Stimulated activated CD8-positive, alpha-beta memory T cell treated with anti-CD3 and anti-CD28 coated beads, Interleukin-7, amount 100 ng/mL, for 48 hours (primary cell): ENCODE measurements at places on chromosomes 5 and 9.

DNA sequence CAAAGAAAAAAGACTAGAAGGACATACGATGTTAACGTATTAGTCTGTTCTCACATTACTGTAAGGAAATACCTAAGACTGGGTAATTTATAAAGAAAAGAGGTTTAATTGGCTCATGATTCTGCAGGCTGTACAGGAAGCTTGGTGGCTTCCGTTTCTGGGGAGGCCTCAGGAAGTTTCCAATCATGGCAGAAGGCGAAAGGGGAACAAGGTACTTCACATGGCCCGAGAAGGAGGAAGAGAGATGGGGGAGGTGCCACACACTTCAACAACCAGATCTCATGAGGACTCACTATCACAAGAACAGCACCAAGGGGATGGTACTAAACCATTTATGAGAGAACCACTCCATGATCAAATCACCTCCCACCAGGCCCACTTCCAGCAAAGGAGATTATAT, 110.1 kb downstream of the CARTPT start:
- DNase-seq, result no peak

DNA sequence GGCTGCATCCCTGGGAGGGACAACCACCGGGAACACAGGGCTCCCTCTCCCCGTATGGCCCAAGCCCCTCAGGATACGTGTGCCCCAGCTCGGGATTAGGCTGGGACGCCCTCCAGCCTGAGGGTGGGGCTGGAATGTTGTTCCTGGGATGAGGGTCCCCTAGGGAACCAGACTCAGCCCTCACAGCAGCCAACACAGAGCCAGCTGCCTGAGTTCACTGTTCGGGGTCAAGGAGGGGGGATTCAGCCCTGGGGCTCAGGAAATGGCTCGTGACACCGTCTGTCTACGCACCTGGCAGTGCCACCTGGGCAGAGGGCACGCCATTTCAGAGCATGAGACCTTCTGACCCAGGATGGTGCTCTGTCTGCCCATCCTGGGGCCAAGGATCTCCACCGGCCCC, 8.9 kb downstream of the RNF44 start:
- DNase-seq, result no peak

DNA sequence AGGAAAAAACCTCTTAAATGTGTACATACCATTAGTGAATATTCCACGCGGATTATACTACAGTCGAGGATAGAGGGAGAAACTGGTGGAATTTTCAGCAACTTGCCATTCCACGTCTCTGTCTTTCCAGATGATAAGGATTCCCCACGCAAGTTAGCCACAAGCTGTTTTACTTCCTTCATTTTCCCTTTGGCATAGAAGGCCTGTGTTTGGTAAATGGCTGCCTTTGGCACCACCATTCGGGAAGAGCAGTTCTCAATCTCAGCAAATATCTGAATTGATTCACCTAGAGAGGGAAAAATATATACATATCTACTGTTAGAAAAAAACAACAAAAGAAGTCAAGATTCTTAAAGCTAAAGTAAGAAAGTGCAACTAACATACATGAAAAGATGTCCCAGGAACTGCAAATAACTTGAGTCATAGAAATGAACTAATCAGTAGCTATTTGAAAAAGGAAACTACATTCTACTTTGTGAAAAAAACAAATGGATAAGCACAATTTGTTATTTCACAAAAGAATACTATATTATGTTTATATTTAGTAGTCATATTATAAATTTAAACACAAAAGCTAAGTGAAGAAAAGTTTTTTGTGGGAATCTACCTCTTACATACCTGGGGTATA, 8.1 kb downstream of the ARRDC3 start:
- DNase-seq, result no peak

GRCh38 chr5:119011186-119011585, 22.8 kb upstream of the DTWD2 start:
- no peak for DNase-seq

DNA sequence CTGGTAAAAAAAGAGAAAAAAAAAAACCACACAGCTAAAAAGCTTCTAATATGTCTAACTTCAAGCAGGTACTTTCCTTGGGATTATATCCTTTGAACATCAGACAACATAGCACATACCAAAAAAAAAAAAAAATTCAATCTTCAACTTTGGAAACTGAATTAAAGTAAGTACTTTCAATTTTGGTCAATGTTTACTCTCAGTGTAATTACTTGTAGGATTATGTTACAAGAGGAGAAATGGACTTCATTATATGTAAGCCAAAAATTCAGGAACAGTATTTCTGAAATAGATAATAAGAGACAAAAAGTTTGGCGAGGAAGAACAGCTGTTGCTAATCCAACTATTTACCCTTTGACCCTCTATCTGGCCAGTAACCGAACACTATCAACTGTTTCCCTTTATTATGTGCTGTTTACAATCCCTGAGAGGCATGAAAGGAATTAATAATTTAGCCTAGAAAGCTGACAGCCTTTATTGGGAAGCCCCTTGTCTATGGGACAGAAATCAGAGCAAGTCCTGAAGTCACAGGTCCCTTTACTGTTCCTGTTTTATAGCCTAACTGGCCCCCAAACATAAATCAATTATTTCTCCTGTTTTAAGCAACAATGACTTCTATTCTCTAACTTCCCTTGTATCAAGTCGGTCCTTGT, 46.6 kb downstream of the NR6A1 start:
- no peak for DNase-seq

- no peak for DNase-seq
Measured at GRCh38 chr5:493758-494157, 30.5 kb downstream of the SLC9A3 start.

- DNase-seq, result no peak
Measured at GRCh38 chr9:15262581-15262980, 44.4 kb downstream of the TTC39B start.

- no peak for DNase-seq
Measured at GRCh38 chr5:133664422-133664821, 52.1 kb upstream of the FSTL4 start.

GRCh38 chr5:177290816-177291596, 12.5 kb downstream of the RAB24 start:
- no peak for DNase-seq

DNA sequence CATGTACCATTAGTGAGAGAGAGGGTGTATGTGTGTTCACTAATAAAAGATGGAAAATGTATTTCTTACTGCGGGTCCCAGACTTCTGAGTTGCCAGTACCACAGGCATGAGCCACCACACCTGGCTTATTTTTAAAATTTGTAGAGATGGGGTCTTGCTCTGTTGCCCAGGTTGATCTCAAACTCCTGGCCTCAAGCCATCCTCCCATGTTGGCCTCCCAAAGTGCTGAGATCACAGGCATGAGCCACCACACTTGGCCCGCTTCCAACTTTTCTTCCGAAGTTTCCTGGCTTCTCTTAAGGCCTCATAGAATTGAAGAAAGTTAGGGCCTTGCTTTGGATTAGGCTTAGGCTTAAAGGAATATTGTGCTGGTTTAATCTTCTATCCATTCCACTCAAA, 40.4 kb upstream of the F2RL2 start:
- no peak for DNase-seq

GRCh38 chr5:33401482-33402390, 39.0 kb upstream of the TARS1 start:
- DNase-seq, result no peak

DNA sequence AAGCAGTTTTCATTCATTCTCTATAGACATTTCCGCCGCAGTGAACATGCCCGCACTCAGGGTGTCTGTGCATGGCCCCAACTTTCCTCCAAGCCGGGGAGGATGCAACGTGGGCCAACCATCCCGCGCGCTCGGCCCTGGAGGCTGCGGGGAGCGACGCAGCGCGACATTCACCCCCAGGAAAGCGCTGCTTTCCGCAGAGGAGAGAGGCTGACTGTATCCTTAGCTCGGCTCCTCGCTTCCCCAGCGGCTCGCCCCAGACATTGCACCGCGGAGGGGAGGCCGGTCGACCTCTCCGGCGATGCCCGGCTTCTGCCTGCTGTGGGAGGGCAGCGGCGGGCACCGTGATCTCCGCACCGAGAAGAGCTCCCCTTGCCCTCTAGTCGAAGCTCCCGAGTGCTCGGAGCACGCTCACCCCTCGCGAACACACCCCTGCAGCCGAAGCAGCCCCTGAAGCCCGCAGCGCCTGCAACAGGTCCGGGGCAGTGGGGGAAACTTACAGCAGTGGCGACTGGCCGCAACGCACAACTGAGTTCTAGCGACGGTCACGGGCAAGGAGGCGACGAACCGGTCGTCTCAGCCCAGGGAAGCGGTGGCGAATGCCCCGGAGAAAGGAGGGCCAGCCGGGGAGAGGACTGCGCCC, 600 bp downstream of the ENC1 start:
- DNase-seq, result no peak

DNA sequence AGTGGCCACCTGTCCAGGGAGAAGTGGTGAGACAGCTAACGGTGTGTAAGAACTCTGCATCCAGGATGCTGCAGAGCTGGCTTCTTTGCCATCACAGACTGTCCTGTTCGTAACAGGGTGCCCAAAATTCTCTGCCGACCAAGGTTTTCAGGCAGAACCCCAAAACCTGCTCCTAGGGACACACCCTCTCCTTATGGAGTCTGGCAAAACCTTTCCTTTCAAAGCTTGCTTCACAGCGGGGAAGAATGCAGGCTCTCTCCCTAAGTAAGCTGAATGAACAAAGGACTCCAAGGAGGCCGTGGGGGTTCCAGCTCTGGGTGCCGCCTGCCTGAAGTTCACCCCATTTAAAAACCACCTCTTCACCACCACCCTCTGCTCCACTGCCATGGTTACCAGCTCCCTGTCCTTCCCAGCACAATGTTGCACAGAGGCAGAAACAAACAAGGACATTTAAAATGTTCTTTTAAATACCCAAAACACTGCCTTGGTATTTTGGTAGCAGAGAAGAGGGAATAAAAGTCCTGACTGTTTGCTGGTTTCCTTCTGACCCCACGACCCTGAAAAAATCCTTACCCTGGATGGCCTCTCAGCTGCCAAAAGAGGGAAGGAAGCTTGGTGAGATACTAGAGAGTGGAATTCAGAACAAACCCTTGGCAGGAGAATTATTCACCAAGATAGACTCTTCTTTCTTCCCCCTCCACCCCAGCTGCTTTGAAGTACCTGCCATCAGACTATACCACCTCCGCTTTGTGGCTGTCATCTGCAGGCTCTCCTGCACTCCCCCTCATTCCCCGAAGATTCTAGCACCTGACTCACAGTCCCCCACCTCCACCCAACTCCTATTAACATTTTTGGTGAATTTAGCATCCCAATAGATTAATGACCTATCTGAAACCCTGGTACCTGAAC, 7.1 kb upstream of the KLF9 start:
- DNase-seq, result no peak

- DNase-seq, result no peak
Measured at GRCh38 chr5:73821003-73821402, 195.0 kb downstream of the ARHGEF28 start.

GRCh38 chr9:83459830-83460229, 78.4 kb downstream of the FRMD3 start:
- DNase-seq, result no peak

DNA sequence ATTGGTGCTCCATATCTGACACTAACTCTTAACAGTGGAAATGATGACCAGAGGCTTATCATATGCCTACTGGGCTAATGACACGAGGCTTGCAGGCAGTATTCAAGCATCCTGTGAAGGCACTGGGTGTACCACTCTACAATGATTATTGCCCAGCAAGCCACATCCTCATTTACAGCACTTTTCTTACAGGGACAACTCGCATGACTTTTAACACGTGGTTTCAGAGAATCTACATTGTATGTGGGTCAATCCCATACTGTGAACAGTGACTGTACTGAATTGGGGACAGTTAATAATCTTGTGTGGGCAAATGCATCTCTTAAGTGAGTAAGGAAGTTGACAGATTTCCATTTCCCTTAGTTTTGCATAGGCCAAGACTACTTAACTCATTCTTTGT, 260.0 kb downstream of the TRPM3 start:
- no peak for DNase-seq

GRCh38 chr5:111545031-111545430, 32.7 kb upstream of the STARD4 start:
- DNase-seq, result no peak

GRCh38 chr9:83287021-83287420, 224.1 kb upstream of the RASEF start:
- DNase-seq, result no peak

DNA sequence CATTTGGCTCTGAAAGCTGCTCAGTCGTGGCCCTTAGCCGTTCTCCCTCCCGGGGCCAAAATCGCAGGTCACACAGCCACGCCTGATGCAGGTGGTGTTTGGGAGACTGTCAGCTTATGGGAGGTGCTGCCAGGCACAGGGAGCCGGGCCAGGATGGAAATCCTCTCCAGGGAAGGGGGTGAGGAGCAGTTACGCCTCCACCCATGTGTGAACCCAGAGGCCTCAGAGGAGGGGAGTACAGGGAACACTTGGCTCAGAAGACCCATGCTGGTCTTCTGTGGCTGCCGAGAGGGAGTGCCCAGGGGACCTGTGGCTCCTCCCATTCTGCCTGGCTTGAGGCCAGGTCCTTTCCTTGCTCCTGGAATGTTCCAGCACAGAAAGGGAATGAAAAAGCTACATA, 3.6 kb upstream of the OLFM1 start:
- DNase-seq, result no peak

GRCh38 chr5:138370537-138370936, 18.1 kb downstream of the KDM3B start:
- DNase-seq, result no peak

DNA sequence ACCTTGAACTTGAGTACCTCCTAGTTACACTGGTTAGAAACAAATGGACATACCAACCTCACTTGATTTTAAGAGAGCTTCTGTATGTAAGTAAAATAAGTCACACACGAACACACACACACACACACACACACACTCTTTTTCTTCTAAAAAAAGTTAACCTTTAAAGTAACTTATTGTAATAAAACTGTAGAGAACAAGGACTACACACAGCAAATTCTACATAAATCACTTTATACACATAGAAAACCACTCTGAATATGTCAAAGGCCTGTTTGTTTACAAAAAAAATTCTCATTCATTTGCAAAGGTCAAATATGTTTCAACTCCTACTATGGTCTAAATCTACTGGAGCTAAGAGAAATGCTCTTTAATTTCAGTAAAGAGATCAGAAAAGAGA, 29.1 kb downstream of the GIN1 start:
- no peak for DNase-seq

DNA sequence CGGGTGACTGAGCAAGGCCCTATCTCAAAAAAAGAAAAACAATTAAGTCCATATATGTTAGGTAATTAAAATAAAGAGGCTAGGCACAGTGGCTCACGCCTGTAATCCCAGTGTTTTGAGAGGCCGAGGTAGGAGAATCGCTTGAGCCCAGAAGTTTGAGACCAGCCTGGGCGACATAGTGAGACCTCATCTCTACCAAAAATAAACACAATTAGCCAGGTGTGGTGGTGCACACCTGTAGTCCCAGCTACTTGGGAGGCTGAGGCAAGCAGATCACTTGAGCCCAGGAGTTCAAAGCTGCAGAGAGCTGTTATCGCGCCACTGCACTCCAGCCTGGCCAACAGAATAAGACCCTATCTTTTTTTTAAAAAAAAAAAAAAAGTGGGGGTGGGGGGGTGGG, 12.3 kb downstream of the WHRN start:
- DNase-seq, result no peak

- no peak for DNase-seq
Measured at GRCh38 chr5:9490494-9491097, 55.3 kb downstream of the SEMA5A start.
